KG1 (cell line): ENCODE measurements at places on chromosomes 16 and 17.

DNA sequence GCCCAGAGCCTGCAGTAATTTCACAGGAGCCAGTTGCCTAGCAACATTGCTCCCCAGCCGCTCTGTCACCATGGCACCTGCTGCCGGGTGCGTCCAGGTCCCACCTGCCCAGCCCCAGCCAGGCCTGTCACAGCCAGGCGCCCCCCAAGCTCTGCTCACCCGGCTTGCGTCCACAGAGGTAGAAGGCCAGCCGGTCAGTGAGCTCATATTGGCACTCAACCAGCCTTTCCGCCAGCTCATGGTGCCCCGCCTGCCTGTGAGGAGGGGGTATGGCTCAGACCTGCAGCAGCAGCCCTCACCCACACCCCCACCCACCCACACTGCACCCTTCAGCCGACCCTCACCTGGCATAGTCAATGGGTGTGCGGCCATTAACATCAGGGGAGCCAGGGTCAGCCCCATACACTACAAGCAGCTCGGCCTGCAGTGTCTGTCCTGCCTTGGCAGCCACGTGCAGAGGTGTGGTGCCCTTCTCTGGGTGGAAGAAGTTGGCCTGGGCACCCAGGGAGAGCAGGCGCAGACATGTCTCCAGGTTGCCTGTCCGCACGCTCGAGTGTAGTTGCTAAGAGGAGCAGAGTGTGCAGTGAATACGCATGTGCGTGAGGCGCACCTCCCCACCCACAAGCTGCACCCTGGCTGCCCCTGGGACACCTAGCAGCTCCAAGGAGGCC, 7.7 kb downstream of the GIT1 start:
- no peak for DNase-seq

DNA sequence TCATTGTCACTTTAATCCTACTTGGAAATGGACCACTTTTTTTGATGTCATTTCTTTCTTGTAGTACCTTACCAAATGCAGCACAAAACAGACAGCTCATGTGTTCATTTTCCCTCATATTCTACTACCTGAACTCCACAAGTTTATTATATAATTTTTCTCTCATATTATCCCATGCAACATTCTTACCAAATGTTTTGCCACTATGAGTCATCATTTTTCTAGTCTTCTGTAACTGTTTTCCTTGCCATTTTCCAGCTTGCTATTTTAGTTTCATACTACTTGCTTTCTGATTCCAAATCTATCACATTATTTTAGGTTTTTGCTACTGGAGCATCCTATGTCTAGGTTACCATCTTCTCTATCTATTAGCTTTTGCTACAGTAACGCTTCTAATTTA, 332.7 kb downstream of the ZFHX3 start:
- DNase-seq = no peak

GRCh38 chr16:87468550-87468949, 24.3 kb downstream of the ZCCHC14 start:
- DNase-seq = no peak

DNA sequence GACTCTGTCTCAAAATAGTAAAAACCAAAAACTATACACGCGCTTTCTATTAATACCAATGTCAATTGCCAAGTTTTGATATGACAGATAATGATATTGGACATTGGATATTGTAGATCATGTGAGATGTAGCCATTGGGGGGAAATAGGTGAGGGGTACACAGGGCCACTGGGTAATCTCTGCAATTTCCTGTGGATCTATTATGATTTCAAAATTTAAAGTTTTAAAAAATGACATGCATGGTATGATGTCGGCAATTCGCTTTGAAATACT, 266.0 kb downstream of the PARN start:
- no peak for DNase-seq

DNA sequence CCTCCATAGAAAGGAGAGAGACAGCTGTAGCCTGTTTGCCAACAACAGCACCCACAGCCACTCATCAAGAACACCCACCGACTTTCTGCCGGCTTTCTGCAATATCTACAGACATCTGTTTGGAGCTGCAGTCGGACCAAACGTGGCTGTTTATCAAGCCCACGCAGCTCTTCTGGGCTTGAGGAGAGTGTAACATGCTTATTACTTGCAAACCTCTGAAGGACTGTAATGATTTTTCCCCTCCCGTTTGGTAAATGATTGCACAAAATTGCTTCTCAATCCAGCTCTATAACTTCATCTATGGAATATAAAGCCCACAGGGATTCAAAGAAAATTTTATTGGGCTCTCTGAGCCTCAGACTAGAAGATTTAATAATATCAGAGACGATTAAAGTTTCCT, 100.5 kb downstream of the VAT1L start:
- no peak for DNase-seq
